ENCODE measurements at places on chromosomes 2 and 18. TPM values are rescaled to one million over a fixed set of nuclear protein-coding genes. Genes with fewer than 3 reads are reported as not detected.

DNA sequence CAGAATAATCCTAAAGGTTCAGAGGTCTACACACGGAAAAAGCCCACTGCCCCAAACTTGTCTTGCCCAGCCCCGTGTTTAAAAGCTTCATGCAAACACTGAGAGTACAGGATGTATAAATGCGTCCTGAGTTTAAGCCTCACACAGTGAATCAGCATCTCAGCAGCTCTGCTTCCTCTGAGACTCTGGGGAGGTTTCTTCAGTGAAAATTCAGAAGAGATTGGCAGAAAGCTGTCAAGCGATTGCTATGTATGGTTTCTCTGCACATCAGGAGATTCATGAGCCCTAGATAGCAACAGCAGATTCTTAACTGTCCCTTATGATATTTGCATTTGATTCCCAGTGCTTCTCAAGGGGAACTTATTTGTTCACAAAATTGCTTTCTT lies 27.1 kb downstream of the CRACDL start:
- peak; percentile 42 for DNase-seq

PCARE gene
- total RNA-seq: not detected

DNA sequence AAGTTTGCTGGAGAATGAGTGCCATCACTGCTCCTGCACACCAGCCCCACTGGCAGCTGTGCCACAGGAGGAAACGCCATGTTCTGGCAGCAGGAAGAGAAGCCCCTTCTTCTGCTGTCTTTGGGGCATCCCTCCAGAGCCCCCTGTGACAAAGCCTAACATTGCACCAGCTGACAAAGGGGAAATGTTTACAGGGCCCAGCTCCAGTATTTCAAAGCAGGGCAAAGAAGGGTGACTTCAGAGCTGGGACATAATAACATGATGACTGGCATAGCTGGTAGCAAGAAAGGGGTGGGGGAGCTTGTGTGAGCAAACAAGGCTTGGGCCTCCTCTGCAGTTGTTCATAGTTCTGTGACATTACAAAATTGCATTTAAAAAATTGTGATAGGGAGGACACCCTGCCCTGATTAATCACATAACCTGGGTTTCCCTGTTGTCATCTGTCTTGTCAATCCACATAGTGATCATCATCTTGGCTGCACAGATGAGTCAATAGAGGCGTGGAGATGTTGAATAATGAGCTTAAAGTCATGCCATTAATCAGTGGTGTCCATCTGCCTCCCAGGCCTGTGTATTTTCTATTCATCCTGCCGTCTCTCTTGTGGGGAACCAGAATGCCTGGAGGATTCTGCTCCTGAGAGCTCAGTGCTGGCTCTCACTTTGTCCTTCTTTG lies 29.1 kb upstream of the PDIA6 start:
- DNase-seq: no peak

DNA sequence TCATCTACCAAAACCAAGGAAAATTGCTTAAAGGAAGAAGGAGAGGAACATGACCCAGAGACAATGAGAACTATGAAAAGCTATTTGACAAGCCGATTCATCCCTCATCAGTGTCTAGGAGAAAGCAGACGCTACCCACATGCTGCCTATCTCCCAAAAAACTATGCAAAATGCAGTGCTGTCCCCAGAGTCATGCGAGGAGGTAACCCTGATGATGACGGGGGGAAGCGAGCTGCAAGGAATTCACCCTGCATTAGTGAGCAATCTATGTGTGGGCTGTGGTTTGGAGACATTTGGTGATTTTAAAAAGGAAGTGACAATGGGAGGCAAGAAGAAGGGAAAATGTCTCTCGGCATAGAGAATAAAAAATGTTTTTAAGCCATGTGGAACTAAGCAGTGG lies 472.7 kb downstream of the CMPK2 start:
- DNase-seq: no peak

GRCh38 chr18:64037812-64038414 lies 68.0 kb downstream of the SERPINB8 start:
- DNase-seq: no peak

DNA sequence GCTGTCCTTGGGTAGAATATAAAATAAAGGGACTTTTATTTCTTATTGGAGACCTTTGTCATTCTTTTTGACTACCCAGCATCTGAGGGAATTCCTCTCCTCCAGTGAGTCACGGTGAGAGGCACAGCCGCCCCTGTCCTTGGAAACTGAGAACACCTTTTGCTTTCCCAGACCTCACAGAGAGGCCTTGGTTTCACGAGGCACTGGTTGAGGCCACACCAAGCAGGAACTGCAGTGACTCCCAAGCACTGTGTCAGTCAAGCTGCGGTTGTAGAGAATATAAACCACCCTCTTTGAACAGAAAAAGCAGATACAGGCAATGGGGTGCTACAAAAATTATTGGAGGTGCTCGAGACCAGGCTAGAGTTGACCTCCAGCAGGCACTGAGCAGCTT lies 16.4 kb downstream of the PRKAG3 start:
- no peak for DNase-seq

MROH2A gene
- not detected for total RNA-seq

GRCh38 chr2:238947920-238948710 lies 100.2 kb downstream of the TWIST2 start:
- DNase-seq: peak; percentile 33

GRCh38 chr2:195018462-195018861 lies 638.6 kb upstream of the SLC39A10 start:
- DNase-seq: no peak

DNA sequence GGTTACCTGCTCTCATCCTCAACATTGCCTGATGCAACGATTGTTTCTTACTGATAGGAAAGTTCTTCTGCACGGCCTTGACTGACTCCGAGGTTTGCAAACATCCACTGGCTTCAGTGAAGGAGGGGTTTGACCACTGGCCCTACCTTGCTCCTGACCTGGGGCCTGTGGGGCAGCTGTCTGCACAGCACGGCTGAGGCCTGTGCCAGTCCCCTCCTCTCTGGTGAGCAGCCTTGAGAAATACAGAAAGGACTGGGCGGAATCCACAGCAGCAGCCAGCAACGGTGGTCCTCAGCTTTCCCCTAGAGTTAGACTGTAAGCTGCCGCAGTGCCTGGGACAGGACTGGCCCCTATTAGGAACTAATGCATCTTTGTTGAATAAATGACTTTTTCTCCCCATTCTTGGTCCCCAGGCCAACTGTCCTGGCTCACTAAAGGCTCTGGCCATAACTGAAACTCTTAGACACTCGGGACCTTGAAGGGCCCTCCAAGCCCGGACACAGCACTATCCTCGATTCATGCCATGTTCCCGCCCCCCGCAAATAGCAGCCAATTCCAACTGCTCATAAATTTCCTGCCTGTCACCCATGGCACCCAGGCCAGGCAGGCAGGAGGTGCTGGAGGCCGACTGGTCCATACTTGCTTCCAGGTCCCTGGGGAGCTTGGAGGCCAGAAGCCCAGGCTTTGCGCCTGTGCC lies 26.7 kb downstream of the ATOH8 start:
- no peak for DNase-seq

DNA sequence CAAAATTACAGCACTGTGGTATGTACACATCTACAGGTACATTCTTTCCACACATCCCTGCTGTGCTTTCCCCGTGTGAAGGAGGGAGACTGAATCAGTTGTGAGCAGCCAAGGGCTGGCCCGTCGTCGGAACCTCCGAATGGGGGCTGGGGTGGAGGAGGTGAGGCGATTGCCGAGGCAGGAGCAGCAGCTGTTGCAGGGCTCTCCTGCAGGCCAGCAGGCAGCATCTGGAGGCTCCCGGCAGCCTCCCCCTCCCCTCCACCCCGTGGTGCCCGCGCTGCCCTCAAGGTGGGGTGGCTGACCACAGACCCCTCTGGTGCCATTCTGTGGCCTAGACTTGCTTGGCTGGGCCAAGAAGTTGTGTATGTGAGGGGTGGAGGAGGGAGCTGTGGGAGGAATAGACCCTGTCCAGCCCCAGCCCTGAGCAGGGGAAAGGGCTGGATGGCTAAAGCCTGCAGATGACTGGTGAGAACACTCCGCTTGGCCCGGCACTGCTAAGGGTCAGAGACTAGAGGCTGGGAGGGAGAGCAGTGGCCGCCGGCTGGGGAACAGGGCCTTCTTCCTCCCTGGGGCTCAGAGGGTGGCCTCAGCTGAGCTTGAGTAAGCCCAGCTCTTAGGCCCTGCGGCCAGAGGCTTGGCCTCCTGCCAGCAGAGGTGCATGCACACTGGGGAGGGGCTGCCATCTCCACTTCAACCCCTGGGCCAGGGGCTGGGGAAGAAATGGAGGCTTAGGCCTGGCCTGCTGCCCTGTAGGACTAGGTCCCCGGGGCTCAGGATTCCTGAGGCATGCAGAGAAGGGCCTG lies 7.6 kb downstream of the STAMBP start:
- DNase-seq: no peak

GRCh38 chr2:96259497-96259921 lies 6.3 kb downstream of the TMEM127 start:
- DNase-seq: no peak

DNA sequence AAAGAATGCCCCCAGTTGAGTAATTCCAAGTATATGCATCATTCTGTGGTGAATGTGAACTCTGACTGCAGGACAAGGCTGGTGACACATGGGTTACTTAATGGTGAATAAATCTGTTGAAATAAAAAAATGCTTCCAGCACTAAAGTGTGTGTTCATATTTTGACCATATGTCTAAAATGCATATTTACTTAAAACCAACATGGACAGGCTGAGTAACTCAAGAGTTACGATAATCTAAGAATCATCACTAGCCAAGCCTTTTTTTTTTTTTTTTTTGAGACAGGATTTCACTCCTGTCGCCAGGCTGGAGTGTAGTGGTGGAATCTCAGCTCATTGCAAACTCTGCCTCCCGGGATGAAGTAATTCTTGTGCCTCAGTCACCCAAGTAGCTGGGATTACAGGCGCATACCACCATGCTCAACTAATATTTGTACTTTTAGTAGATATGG lies 47.1 kb upstream of the CCBE1 start:
- no peak for DNase-seq

GRCh38 chr2:78601113-78601512 lies 424.4 kb upstream of the REG3G start:
- no peak for DNase-seq

GRCh38 chr2:48105848-48106247 lies 199.6 kb upstream of the FBXO11 start:
- no peak for DNase-seq

GKN2 gene
- total RNA-seq: not detected

LOXHD1 gene
- 0.06 TPM for total RNA-seq

DNA sequence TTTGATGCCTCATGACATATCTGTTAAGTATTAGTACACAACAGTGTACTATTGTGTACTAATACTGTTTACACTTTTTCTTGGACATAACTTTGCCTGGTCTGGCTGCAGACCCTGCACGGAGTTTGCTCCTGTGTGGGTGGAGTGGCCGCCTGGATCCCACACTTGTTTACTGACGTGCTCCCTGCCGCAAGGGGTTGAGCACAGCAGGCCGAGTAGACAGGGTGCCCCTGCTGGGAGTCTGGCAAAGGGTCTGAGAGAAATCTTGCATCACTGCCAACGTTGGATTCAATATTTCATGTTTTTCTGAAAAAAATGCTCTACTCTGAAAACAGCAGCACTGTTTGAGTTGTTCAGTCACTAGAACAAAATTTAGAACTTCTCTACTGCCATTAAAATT lies 59.0 kb downstream of the PDK1 start:
- no peak for DNase-seq

GRCh38 chr2:199895406-199895805 lies 15.7 kb upstream of the C2orf69 start:
- no peak for DNase-seq

DNA sequence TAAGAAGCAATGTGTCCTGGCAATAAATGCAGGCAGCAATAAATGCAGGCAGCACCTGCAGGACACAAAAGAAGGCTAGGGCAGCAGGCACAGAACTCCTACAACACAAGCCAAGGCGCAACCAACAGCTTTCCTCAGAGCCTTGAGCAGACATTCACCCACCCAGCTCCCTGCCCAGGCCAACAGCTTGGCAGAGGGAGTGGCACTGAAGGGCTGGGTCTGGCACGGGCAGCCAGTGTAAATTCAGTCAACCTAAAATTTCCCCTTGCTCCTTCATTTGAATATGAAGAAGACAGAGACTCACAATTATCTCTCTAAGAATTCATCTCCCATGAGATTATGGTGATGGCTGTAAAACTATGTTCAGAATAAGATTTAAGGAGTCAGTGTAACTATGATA lies 35.4 kb downstream of the AAK1 start:
- no peak for DNase-seq

GRCh38 chr2:109558076-109558882 lies 55.5 kb downstream of the SEPTIN10 start:
- no peak for DNase-seq

- DNase-seq: no peak
These were observed 120.0 kb downstream of the FMNL2 start for GRCh38 chr2:152454960-152455359.

DNA sequence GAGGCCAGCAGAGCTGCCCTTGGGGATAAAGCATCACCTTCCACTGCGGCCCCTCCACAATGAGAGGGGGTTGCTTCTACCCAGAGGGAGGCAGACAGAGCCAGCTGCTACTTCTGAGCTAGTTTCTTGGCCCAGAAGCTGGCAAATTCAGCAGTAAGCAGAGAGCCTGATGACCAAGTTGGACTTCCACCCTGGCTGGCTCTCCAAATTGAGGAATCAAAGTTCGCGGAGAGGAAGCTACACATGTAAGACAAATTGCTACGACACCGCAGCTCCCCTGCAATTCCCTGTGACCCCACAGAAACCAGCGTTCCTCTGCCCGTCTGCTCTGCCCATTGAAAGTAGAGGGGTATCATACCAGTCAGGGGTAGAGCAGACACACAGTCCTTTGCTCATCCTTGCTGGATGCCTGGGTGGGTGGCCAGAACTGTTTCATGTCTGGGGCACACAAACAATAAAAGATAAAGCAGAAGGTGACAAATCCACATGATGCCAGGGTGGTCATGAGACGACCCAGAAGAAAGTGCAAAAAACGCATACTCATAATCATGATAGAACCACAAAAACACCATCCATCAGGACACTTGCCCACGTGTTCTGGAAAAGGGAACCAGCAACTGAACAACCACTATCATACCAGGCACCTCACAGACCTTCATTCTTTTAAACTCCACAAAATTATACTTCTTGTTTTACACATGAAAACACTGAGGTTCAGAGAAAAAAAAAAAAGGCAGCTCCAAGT lies 5.4 kb downstream of the TFCP2L1 start:
- DNase-seq: no peak

C2orf74 gene
- total RNA-seq: 7.8 TPM

DNA sequence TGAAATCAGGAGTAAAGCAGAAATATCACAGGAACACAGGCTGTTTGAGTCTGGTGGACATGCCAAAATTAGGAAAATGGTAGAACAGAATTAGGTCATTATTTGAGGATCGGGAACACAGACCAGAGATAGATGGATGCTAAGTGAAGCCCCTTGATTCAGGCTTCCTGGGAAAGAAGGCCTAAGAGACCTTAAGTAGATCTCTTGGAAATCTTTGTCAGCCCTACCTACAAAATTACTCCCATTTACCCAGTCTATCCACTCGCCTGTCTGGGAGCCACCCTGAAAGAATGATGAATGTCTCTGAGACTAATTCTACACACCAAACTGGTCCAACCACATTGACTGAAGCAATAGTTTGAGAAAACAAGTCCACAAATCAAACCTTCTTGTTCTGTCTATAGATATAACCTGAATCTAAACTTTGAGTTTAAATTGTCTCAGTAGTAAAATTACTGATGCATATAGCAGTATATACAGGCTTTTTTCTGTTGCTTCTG lies 36.6 kb upstream of the TANK start:
- no peak for DNase-seq

Measured in activated CD8-positive, alpha-beta memory T cell treated with anti-CD3 and anti-CD28 coated beads, Interleukin-2, amount 10 ng/mL, durations not matched to agents 7 days and 5 days (primary cell).